ENCODE measurements at places on chromosomes 4 and X.

- DNase-seq, result no peak
Measured at GRCh38 chr4:15489551-15489950, 19.9 kb downstream of the CC2D2A start.

- no peak for DNase-seq
Measured at GRCh38 chrX:11533199-11533651, 132.5 kb downstream of the ARHGAP6 start.

DNA sequence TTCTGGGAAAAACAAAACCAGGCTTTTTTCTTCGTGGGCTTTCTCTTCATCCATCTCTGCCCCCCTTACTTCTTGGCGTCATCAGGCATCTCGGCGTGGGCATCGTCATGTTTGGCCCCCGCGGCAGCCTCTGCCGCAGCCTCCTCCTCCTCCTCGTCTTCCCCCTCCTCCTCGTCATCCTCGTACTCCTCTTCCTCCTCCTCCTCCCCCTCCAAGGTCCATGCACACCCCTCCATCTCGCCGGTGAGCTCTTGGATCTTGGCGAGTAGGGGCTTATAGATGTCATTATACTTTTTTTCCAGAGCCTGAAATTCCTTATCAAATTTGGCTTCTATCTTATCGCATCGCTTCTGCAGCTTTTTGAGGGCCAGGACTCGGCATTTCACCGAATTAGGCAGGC is 488 bp downstream of the NAP1L5 start:
- DNase-seq, result no peak

DNA sequence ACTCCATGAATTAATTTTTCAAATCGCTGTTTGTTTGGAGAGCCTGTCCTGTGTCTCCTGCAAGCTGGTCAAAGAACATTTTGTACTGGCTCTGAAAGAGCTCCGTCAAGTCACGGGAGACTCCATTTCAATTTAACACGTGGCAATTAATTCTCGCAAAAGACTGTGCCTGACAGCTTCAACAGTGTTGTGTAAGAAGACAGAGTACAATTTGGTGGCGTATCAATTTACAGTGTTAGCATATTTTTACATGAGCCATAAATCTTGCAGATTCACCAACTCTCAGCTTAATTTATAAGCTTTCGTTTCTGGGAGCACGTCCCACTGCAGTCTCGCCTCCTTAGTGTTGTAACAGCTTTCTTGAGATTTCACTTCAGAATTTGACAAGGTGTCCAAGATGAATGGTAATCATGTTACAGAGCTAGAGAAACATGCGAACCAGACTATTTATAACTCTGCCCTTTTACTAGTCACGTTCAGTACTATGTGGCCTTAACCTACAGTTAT is 70.8 kb downstream of the RWDD4 start:
- DNase-seq, result no peak

- no peak for DNase-seq
Measured at GRCh38 chr4:169102026-169102425, 92.0 kb upstream of the CBR4 start.

GRCh38 chr4:10584042-10584441 is 100.5 kb downstream of the CLNK start:
- DNase-seq, result no peak

GRCh38 chrX:1466971-1467561 is 14.4 kb upstream of the ASMTL start:
- no peak for DNase-seq

DNA sequence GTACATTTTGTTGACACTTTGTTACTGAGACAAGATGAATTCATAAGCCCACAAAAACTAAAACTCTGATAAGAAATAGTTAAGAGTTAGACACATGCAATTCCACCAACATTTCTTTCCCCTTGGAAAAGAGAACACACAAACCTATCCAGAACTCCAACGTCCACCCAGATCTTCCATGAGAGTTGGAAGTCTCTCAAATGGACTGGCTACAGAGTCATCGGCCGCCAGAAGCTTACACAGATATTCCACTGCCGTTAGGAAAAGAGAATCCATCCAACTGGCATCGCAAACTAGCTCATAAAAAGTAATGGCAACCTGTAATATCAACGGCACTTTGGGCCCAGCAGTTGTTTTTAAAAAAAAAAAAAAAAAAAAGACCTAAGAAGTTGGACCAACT is 114.7 kb downstream of the PRKX start:
- no peak for DNase-seq

DNA sequence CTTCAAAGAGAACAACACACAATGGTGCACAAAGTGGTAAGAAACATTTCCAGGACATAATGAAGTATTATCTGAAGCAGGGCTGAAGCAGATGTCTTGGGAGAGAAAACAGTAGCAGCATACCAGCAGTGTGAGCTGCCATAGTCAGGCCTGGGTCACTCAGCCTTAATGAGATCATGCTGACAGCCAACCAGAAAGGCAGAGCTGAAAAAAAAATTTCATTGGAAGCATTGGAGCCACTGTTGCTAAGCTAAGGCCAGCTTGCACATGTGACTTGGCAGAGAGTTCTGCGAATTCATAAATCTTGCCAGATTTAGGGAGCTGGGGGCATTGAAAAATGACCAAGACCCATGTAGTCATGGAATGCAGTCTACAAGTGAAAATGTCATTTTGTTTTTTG is 444.0 kb upstream of the PITX2 start:
- DNase-seq, result no peak

DNA sequence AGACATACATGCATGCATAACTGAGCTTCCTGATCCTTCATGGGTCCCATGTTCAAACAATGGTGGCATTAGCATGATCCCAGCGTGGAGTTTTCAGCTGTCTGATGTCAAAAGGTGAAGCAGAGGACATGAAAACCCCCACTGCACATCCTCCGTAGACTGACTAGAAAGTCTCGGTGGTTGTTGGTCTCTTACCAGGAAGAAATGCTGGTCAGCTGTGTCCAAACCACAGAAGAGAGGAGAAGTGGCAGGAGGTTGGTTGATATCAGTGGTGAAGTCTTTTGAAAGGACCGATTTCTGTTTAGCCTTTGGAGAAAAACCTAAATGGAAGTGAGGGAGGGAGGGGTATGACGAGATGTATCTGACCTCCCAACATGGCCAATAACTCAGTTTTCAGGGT is 201.9 kb downstream of the SPATA18 start:
- no peak for DNase-seq

GRCh38 chr4:102157984-102158383 is 187.3 kb downstream of the SLC39A8 start:
- no peak for DNase-seq

DNA sequence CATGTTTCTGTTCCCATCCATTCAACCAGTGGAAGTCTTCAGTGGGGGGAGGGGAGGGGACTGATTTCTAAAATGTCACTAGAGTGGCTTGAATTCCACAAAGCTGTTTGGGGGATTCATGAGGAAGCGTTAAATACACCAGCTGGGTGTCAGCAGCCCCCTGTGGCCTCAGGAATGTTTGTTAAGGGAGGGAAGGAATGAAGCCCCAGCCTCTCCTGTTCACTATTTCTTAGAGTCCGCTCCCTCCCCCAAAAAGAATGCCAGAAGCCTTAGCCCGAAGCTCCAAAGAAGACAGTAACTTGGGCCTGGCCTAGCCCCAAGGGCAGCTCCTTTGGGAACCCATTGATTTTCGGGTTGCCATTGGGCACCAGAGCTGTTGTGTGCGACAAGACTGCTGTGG is 3.3 kb downstream of the SHROOM2 start:
- DNase-seq, result no peak

DNA sequence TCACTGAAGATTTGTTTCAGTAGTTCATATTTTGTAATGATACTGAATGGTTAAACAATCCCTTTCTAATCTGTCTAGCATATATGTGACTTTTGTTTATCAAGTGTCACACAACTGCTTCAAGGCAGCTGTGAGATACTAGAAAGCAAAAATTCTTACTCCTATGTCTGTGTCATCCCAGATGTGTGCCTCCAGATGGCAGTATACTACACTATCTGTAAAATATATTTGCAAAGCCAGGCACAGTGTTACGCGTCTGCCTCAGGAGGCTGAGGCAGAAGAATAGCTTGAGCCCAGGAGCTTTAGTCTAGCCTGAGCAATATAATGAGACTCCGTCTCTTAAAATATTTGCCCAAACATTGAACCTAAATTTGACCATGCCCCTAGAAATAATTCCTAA is 4.0 kb downstream of the NUDT10 start:
- no peak for DNase-seq

GRCh38 chr4:160233141-160233540 is 1130.3 kb downstream of the RAPGEF2 start:
- DNase-seq, result no peak

GRCh38 chr4:70062000-70062399 is 11.8 kb downstream of the HTN1 start:
- no peak for DNase-seq

DNA sequence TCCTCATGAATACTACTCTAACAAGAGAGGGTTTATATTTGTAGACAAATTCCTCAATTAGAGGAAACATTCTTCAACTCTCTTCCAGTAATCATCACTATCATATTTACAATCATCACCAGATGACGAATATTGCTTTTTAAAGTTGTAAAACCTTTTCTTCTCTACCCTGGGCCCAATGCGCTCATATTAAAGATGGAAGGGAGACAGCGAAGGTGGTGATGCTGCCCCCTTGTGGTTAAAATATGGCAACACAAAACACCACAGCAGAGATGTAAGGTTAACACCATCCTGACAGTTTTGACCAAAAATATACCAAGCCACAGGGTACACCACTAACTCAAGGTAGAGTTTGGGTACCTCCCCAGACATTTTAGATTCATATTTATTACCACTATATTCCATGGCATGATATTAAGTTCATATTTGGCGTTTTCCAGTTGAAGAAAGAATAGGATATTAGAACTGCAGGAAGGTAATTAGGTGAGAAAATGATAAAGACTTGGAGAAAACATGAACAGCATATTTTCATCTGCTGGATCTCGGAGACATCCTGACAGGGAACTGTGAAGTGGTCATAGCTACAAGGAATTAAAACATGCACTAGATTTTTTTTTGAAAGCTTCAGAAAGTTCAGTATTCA is 72.8 kb downstream of the SLC9A7 start:
- DNase-seq, result no peak

DNA sequence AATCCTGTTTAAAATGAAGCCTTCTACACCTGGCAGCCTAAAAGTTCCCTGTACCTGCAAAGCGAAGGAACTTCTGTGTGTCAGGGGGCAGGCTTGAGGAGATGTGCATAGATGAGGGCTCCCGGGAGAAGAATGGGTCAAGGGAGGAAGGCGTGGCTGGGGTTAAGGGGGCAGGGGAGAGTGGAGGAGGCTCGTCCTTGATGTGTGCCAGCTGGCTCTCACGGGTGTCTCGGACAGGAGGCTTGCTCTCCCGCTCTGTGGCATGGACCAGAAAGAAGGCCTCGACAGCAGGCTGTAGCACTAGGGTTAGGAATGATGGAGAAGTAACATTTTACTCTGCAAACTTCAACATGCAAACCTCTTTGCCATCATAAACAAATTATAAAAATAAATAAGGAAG is 104.6 kb upstream of the HSD17B10 start:
- no peak for DNase-seq

DNA sequence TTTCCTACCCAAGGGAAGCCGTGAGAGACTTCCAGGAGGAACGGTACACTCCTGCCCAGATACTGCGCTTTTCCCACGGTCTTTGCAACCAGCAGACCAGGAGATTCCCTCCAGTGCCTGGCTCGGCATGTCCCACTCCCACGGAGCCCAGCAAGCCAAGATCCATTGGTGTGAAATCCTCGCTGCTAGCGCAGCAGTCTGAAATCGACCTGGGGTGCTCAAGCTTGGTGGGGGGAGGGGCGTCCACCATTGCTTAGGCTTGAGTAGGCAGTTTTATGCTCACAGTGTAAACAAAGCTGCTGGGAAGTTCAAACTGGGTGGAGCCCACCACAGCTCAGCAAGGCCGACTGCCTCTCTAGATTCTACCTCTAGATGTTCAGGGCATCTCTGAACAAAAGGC is 284.8 kb upstream of the FGF13 start:
- no peak for DNase-seq

DNA sequence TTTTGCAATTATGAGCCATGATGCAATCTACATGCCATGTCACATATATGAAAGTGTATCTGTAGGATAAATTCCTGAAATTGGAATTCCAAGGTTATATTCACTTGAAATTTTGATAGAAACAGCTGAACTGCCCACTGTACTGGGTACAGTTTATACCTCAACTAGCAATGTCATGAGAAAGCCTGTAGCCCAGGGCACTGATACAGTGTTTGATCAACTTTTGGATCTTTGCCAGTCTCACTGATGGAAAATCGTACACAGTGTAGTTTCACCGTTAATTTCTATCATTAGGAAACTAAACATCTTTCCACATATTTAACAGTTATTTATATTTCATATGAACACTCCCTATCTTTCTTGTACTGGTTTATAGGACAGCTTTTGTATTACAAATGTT is 34.2 kb downstream of the TAPT1 start:
- DNase-seq, result no peak

DNA sequence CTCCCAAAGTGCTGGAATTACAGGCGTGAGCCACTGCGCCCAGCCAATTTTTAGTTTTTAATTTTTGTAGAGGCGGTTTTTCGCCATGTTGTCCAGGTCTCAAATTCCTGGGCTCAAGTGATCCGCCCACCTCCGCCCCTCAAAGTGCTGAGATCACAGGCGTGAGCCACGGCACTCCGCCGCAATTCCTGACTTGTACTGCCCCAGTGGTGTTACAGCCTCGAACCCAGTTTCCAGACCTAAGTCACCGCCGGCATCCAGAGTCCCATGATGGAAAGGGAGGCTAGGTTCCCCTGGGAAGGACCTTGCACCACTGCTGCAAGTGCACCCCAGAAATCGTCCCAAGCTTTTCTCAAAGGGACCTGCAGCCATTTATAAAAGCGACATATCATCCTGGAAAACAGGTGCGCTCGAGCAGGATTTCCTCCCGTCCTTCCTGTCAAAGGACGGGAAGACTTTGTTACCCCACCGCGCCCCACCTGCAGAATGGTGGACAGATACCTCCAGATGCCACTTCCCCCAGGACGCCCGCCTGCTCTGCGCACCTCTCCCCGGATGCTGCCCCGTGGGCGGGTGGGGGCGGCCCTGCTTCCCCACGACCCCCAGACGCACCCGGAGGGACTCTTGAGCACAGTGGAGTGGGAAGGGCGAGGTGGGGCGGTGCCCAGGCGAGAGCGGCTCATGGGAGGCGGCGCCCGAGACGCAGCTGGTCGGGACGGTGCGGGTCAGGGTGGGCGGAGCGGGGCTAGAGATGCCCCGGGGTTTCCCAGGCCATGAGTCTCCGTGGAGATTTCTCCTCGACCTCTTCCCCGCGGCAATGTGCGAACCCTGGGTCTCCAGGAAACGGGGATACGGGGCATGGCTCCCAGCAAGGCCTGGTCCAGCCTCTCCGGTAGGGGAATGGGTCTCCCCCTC is 947 bp upstream of the RPL10 start:
- DNase-seq, result no peak

DNA sequence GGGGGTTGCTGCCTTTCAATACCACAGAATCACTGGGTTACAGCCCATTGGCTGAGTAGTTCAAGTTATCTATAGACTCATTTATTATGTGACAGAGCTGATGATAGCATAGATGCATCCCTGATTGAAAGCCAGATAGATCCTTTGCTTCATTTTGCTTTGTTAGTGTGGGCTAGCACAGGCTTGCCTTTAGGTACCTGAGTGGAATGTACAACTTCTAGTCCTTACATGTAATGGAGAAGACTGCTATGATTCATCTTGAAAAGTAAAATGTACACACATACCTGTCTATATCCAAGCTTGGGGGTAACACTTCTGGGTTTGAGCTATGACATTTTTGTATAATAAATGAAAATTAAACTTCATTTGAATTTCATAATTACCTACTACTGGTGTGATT is 226.0 kb upstream of the FTHL17 start:
- no peak for DNase-seq

- no peak for DNase-seq
Measured at GRCh38 chrX:3541336-3541735, 172.1 kb downstream of the PRKX start.

Measured in stimulated activated CD8-positive, alpha-beta memory T cell treated with anti-CD3 and anti-CD28 coated beads, Interleukin-7, amount 100 ng/mL, for 48 hours (primary cell).